Activated CD4-positive, alpha-beta T cell treated with anti-CD3 and anti-CD28 coated beads, Interleukin-2, amount 10 ng/mL, durations not matched to agents 24 days and 14 days (primary cell): ENCODE measurements at places on chromosomes 1 and 21.

DNA sequence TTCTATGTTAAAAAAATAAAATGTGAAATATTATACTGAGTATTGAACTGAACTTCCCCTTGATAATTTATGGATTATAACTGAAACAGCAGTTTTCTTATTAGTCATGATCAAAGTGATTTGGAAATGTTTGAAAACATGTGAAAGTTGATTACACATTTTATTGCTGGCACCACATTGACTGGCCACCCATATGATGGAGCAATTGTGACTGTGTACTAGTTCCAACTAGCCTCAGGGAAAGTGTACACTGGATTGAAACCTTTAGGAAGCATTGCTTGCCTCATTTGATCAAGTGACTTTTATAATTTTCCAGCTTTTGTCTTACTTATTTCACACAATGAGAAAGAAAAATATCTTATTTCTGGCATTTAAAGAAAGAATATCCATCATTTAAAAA lies 128.0 kb upstream of the ADGRL2 start:
- DNase-seq = no peak

DNA sequence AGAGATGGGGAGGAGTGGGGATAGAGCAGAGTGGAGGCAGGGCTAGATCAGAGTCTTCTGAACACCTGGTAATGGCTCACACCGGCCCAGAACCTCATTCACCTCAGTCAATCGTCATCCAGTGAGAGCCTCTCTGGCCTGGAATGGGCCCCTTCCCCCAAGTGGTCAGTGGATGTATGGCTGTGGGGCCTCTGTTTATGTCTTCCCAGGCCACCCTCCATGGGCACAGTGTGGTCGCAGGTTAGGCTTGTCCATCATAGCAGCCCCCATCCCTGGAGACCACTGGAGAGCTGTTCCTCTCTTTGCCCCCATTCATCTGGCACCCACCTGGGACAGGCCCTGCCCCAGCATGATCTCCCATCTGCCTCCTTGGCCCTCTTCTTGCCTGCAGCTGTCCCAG lies 29.6 kb upstream of the TENT5C start:
- no peak for DNase-seq

GRCh38 chr1:202756391-202756790 lies 46.1 kb upstream of the SYT2 start:
- DNase-seq = no peak

DNA sequence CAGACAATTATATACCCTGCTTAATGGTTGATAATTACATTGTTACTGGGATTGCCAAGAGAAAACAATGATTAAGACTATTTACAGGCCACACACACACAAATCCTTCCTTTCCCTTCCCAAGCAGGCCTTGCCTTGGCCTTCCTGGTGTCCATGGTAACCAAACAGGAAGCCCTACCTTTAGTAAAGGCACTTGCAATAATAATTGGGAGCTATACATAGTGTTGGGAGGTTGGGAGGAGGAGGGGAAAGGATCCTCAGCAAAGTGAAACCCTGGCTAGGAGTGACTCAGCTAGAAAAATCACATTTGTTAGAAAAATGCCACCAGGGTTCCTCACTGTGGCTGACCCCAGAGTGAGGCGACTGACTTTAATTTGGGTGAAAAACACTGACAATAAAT lies 122.3 kb upstream of the ADAR start:
- no peak for DNase-seq

GRCh38 chr1:14947421-14947820 lies 206.1 kb upstream of the TMEM51 start:
- DNase-seq = no peak

- DNase-seq = no peak
These were observed 5.1 kb upstream of the OLIG2 start for GRCh38 chr21:33020558-33021100.

- DNase-seq = no peak
These were observed 47.3 kb upstream of the COA6 start for GRCh38 chr1:234325878-234326496.

GRCh38 chr1:67988066-67988465 lies 62.4 kb downstream of the DIRAS3 start:
- no peak for DNase-seq

GRCh38 chr1:226672339-226672762 lies 66.7 kb downstream of the ITPKB start:
- DNase-seq = no peak

DNA sequence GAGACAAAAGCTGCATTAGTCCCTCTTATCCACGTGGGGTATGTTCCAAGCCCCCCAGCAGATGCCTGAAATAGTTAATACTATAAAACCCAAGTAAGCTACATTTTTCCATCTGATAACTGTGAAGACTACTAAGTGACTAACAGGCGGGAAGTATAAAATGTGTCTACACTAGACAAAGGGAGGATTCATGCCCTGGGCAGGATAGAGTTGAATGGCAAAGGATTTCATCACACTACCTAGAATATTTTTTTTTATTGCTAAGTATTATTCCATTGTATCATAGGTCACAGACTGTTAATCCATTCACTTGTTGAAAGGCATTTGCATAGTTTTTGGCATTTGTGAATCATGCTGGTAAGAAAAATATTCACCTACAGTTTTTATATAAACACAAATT lies 26.4 kb upstream of the CFHR4 start:
- no peak for DNase-seq

DNA sequence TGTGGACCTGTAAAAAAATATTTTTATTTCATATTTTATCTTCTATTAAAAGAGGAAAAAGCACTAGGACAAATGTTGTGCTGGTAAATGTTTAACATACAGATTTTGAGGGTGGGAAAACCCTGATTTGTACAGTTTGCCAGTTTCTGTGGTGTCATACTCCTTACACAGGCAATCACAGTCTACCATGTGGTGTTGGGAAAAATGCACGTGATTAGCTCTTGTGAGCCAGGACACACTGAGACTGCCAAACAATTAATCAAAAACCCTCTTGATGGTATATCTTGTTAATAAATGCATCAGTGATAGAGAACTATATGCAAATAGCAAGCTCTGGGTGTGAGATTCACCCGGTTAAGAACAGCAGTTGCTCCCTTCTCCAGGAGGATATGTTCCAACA lies 136.5 kb upstream of the ZC3H11B start:
- no peak for DNase-seq

DNA sequence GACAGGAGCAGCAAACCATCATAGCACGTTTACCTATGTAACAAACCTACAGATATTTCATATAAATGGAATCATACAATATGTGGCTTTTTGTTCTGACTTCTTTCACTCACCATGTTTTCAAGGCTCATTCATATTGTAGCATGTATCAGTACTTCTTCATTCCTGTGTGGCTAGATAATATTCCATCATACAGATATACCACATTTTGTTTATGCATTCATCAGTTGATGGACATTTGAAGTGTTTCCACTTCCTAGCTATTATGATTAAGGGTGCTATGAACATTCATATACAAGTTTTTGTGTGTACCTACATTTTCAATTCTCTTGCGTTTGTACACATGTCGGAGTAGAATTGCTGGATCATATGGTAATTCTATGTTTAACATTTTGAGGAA lies 90.1 kb downstream of the CDC42BPA start:
- DNase-seq = no peak

GRCh38 chr1:7526196-7526866 lies 244.8 kb upstream of the VAMP3 start:
- no peak for DNase-seq

- no peak for DNase-seq
These were observed 16.3 kb downstream of the TGFB2 start for GRCh38 chr1:218361298-218362065.

- no peak for DNase-seq
These were observed 163.8 kb downstream of the NPHP4 start for GRCh38 chr1:5828308-5828935.

DNA sequence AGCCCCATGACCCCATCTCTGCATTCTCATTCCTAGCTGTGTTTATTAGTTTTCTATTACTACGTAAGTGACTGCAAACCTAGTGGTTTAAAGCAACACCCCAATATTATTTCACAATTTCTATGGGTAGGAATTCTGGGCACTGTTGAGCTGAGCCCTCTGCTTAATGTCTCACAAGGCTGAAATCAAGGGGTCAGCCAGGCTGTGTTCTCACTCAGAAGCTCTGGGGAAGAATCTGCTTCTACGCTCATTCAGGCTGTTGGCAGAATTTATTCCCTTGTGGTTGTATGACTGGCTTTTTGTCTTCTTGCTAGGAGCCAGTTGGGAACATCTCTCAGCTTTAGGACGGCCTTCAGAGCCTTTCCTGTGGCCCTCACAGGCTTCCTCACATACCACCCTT lies 181.0 kb downstream of the GIPC2 start:
- DNase-seq = no peak

DNA sequence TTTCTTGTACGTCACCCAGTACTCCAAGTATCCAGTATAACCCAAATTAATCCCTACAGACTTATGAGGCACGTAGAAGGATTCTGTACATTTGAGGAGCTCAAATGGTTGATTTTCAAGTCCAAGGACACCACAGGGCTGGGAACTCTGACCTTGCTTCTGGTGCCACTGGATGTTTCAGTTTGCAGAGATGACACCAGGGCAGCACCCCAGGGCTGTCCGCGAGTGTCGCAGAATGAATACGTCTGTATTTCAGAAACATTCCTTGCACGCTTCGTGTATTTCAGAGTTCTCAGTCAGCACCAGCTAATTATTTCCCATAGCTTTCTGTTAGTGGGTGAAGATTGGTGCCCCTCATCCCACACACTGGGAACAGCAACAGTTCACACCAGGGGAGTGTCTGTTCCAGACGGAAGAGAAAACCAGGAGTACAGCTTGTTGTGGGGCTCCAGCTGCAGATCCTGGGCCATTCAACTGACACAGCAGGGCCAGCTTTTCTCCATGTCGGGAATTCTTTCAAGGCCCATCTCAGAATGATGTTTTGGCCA lies 159.2 kb downstream of the RHOU start:
- no peak for DNase-seq

DNA sequence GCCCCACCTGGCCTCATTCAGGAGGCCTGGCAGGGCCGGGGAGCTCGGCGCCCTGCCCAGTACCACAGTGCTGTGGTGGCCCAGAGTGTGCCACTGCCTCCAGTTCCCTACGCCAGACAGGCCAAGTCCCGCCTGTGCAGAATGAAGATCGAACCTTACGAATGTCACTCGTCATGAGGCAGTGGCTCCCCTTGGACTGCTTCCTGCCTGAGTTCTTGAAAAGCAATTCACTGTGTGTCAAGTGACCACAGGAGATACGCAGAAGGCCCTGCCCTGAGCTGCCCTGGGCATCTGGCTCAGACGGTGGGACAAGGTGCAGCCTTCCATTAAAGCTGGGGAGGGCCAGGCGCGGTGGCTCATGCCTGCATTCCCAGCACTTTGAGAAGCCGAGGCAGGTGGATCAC lies 49.6 kb upstream of the LRP8 start:
- DNase-seq = no peak

GRCh38 chr1:240732390-240732789 lies 120.4 kb upstream of the GREM2 start:
- no peak for DNase-seq

DNA sequence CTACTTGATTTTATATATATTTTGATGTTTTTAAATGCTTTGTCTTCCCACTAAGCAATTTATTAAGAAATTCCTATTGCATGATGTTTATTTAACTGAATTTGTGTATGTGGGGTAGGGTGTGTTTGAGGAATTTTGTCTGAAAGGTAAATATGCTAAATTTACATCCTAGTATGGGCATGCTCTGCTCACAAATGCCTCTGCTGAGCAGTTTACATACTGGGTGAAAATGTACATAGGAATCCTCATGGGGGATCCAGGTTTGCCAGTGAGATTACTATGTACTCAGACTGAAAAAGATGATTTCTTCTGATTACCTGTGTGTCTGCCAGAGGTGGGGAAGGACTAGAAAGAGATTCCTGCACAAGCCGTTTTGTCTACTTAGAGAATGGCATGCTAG lies 126.6 kb downstream of the DISP1 start:
- no peak for DNase-seq

- no peak for DNase-seq
These were observed 206.9 kb downstream of the LMO4 start for GRCh38 chr1:87535551-87535950.

DNA sequence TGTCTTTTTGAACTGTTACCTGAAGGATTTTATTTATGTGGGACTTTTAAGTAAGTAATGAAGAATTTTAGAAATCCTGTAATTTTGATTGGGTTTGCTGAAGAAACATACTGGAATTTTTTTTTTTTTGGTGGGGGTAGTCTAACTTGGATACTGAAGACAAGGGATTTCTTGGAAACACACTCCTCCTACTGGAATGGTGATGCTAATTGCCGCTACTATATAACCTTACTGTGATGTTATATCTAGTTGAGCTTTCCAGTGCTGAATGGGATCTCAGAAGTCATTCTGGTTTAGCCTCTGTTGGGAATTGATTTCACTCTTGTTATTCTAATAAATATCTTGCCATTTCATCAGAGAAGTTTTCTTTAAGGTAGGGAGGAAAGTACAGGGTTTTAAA lies 8.4 kb downstream of the PPP2R5A start:
- no peak for DNase-seq

- no peak for DNase-seq
These were observed 30.8 kb downstream of the AK2 start for GRCh38 chr1:33005838-33006421.
